ENCODE measurements at places on chromosomes 11 and 22. TPM values are rescaled to one million over a fixed set of nuclear protein-coding genes. Genes with fewer than 3 reads are reported as not detected.
A peak's percentile ranks its signal among the peaks of the same experiment; 100 is the strongest.

FOSL1 gene
- polyA plus RNA-seq, result 4.8 TPM

SSRP1 gene
- polyA plus RNA-seq, result 49.3 TPM

PRR33 gene
- polyA plus RNA-seq, result not detected

GRCh38 chr22:49793296-49793695 is 34.4 kb downstream of the BRD1 start:
- H3K27me3 ChIP-seq, result no peaks in the 10 kb centered on the region
- peaks cover 12% of the 10 kb centered on the region for H3K4me1 ChIP-seq
- peaks cover 85% of the 10 kb centered on the region for H3K36me3 ChIP-seq

PPP6R2 gene
- polyA plus RNA-seq, result 91.4 TPM

- H3K36me3 ChIP-seq, result no peaks in the 10 kb centered on the region
- H3K27ac ChIP-seq, result no peak overlapping the region
- H3K4me1 ChIP-seq, result no peaks in the 10 kb centered on the region
- H3K27me3 ChIP-seq, result no peaks in the 10 kb centered on the region
Measured at GRCh38 chr11:79312617-79313529, 128.0 kb downstream of the TENM4 start.

NOX4 gene
- polyA plus RNA-seq, result not detected

DNA sequence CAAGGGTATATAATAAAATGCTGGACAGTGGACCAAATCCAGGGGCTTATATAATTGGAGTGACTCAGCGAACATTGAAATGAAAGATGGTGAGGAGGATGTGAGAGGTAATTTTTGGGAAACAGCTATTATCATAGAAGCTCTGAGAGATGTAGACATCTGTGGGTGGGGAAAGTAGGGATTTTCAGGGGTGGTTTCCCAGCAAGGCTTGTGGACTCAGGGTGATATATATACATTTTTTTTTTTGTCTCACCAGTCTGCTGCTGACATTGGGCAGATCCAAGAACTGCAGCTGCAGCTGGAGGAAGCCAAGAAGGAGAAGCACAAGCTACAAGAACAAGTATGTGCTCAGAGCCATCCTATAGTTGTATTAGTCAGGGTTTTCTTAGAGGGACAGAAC is 208.1 kb downstream of the MYO18B start:
- no peak for DNase-seq
- H3K4me1 ChIP-seq, result no peaks in the 10 kb centered on the region
- no peak overlapping the region for H3K27ac ChIP-seq
- no peak overlapping the region for H3K4me3 ChIP-seq

DNA sequence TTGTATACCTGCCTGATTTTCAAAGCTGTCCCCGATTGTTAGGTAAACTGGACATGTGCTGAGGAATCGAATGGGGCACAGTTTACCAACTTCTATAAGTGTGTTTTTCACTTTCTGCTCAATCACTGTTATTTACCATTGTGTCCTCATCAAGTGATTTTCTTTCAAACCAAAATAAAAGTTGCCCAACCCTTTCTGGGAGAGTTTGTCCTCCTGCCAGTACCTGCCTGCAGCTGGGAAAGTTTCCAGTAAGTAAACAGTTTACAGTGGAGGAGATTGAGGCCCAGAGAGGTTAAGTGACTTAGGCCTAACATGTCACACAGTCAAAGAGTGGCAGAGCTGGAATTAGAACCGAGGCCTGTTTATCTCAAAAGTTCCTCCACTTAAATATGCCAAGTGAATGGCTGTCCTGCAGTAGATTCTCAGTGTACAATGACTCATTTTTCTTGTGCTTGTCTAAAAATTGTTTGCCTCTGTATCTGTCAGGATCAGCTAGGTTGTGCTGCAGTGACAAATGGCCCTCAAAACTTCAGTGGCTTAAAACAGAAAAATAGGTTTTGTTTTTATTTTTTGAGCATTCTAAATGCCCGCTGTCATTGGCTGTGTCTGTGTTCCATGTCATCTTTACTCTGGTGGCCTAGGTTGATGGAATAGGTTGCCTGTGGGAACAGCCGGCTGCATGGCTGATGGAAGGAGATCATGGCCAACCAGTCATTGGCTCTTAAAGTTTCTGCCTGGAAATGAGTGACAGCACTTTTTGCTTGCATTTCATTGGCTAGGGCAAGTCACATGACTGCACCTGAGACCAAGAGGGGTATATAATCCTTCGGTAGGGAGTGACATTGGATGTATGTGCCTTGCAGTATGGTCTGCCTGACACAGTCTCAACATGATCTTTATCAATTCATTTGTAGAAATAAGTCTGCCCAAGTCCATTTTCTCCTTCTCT is 61.8 kb upstream of the CRYBB3 start:
- no peaks in the 10 kb centered on the region for H3K4me1 ChIP-seq
- DNase-seq, result no peak
- no peaks in the 10 kb centered on the region for H3K36me3 ChIP-seq
- H3K27ac ChIP-seq, result no peak overlapping the region

DNA sequence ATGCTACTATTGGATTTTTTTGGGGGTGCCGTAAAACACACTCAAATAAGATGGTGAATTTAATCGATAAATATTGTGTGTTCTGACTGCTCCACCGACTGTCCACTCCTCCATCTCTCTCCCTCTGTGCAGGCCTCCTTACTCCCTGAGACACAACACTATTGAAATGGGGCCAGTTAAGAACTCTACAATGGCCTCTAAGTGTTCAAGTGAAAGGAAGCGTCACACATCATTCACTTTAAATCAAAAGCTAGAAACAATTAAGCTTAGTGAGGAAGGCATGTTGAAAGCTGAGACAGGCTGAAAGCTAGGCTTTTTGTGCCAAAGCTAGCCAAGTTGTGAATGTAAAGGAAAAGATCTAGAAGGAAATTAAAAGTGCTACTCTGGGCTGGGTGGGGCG is 156.7 kb downstream of the CTTN start:
- H3K27me3 ChIP-seq, result no peaks in the 10 kb centered on the region
- no peak for DNase-seq
- H3K4me3 ChIP-seq, result no peak overlapping the region
- H3K36me3 ChIP-seq, result no peaks in the 10 kb centered on the region

- H3K36me3 ChIP-seq, result no peaks in the 10 kb centered on the region
- H3K4me1 ChIP-seq, result no peaks in the 10 kb centered on the region
- H3K4me3 ChIP-seq, result no peak overlapping the region
- no peak overlapping the region for H3K27ac ChIP-seq
Measured at GRCh38 chr11:16775614-16776283, 37.3 kb downstream of the C11orf58 start.

GRCh38 chr11:111230122-111230465 is 15.4 kb upstream of the POU2AF2 start:
- H3K4me3 ChIP-seq, result peak overlapping the region; percentile 32
- no peak for DNase-seq
- H3K4me1 ChIP-seq, result peaks cover 23% of the 10 kb centered on the region
- H3K27me3 ChIP-seq, result no peaks in the 10 kb centered on the region

DNA sequence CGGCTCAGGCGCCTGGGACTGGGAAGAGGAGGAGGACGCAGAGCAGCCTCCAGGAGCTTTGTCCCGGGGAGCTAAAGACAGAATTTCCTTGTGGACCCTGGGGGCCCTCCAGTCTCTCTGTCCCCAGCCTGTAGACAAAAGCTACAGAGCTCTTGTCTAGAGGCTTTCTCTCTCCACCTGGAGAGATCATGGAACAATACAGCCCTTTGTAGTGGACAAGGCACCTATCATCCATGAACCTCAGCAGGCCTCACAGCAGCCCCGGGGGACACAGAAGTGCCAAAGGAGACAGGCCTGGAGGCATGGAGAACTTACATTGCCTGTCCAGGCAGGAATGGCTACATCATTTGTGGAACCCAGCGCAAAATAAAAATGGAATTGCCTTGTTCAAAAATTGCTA is 55.7 kb upstream of the TTLL12 start:
- no peak for DNase-seq
- H3K4me3 ChIP-seq, result no peak overlapping the region
- H3K4me1 ChIP-seq, result no peaks in the 10 kb centered on the region
- no peaks in the 10 kb centered on the region for H3K27me3 ChIP-seq
- H3K36me3 ChIP-seq, result no peaks in the 10 kb centered on the region

DNA sequence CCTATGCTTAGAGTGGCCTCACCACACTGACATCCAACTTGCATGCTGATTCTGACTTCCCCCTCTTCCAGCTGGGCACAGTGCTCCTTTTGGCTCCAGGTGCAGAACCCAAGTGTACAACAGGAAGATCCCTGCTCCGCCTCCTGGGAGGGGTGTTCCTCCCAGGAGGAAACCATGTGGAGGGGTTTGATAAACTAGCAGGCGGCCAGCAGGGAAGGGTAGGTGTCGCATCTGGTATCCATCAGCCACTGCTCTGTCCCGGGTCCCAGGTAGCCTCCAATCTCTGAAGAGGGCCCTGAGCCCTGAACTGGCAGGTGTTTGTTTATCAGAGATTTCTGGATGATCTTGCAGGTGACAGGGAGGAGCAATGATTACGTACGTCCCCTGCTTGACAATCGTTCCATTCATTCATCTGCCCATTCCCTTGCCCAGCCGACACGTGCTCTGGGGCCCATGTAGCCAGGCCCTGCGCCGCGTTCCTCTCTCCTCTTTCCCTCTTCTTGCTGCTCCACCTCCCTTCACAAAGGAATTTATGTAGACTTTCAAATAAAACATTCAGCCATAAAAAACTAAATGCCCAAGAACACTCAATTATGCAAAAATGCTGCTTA is 41.2 kb upstream of the MICAL2 start:
- H3K4me3 ChIP-seq, result no peak overlapping the region
- H3K36me3 ChIP-seq, result no peaks in the 10 kb centered on the region
- no peaks in the 10 kb centered on the region for H3K4me1 ChIP-seq
- no peak overlapping the region for H3K27ac ChIP-seq

DNA sequence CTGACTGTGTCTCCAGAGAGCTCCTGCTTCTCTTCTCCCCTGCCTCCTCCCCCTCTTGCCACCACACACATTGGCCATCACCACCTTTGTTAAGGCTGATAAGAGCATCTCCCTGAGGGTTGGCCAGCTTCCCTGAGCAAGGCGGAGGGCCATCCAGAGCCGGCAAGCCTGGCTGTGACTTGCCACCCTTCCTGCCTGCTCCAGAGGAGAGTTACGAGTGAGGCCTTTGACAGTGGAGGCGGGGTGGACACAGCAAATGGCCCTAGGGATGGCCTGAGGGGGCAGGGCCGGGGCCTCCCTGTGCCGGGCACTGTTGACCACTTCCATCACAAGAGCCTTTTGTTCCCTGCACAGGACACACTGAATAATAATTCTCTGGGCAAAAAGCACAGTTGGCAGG is 5.4 kb downstream of the FREY1 start:
- no peaks in the 10 kb centered on the region for H3K36me3 ChIP-seq
- DNase-seq, result no peak
- H3K4me1 ChIP-seq, result peaks cover 28% of the 10 kb centered on the region

- H3K27ac ChIP-seq, result no peak overlapping the region
- no peak overlapping the region for H3K4me3 ChIP-seq
- no peaks in the 10 kb centered on the region for H3K4me1 ChIP-seq
- peaks cover 97% of the 10 kb centered on the region for H3K36me3 ChIP-seq
- no peaks in the 10 kb centered on the region for H3K27me3 ChIP-seq
- no peak for DNase-seq
Measured at GRCh38 chr22:36520423-36520822, 8.5 kb downstream of the EIF3D start.

MUC5AC gene
- not detected for polyA plus RNA-seq

DNA sequence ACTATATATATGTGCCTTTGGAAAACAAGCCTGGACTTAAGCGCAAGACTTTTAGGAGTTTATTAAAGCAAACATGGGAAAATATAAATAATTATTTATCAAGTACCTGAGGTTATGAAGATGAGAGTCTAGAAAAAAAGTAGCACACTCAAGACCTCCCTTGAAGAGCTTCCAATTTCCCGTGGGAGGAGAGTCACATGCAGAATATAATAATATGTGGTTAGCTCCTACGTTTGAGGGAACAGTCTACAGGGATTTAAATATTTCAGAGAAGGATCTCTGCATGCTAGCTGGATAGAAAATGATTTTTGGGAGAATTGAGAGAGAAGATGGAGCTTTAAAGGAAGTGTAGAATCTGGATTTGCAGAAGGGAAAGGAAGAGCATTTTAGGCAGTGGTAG is 183.8 kb downstream of the SWAP70 start:
- no peak overlapping the region for H3K27ac ChIP-seq
- no peak overlapping the region for H3K4me3 ChIP-seq
- no peaks in the 10 kb centered on the region for H3K27me3 ChIP-seq
- no peaks in the 10 kb centered on the region for H3K4me1 ChIP-seq

PATE4 gene
- polyA plus RNA-seq, result not detected

GRCh38 chr22:35708453-35708852 is 9.2 kb upstream of the APOL5 start:
- no peaks in the 10 kb centered on the region for H3K4me1 ChIP-seq
- H3K27me3 ChIP-seq, result peaks cover 7% of the 10 kb centered on the region
- no peaks in the 10 kb centered on the region for H3K36me3 ChIP-seq
- no peak for DNase-seq
- no peak overlapping the region for H3K4me3 ChIP-seq

APOL3 gene
- polyA plus RNA-seq, result 55.0 TPM

- H3K4me3 ChIP-seq, result no peak overlapping the region
- H3K4me1 ChIP-seq, result peaks cover 8% of the 10 kb centered on the region
- no peaks in the 10 kb centered on the region for H3K36me3 ChIP-seq
- H3K27ac ChIP-seq, result no peak overlapping the region
- DNase-seq, result no peak
Measured at GRCh38 chr11:6468712-6469495, 4.8 kb downstream of the TRIM3 start.

DNA sequence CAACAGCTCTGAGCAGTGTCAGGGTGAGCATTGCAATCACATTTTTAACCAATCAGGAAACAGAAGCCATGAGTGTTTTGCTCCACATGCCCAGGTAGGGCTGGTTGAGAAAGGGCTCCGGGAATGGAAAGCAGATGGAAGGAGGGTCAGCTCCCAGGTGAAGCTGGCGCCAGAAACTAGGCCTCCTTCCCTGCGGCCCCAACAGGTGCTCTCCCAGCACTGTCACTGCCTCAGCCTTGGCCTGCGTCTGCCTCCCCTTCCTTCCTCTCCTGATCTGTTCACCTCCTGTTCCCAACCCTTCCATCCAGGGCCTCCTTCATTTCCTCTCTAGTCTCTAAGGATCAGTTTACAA is 4.6 kb upstream of the VSIG10L2 start:
- no peak for DNase-seq
- peaks cover 4% of the 10 kb centered on the region for H3K27me3 ChIP-seq
- no peaks in the 10 kb centered on the region for H3K4me1 ChIP-seq
- H3K36me3 ChIP-seq, result no peaks in the 10 kb centered on the region
- no peak overlapping the region for H3K4me3 ChIP-seq
- no peak overlapping the region for H3K27ac ChIP-seq

DNA sequence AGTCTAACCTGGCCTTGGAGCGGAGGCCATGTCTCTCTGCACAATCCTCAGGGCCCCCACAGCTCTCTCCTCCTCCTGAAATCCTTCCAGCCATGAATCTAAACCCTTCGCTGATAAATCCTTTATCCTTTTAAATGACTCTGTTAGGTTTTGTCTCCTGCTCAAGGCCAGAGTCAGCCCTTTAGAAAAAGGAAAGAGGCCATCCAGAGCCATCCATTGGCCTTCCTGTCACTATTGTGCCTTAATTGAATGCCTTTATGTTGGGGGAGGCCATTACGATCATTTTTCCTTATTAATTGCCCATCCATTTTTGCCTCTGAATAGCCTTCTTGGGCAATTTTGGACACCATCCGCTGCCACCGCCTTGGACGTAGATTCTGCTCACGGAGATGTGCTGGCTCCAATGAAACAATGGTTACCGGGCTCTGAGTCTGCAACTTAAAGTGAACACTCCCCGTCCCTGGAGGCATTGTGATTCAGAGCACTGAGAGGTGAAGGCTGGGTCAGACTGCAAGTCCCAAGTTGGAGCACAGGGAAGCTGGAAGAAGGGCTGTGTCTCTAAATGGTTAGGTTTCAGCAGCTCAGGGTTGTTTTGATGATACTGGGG is 213.0 kb upstream of the E2F8 start:
- no peaks in the 10 kb centered on the region for H3K36me3 ChIP-seq
- H3K4me1 ChIP-seq, result no peaks in the 10 kb centered on the region
- H3K27ac ChIP-seq, result no peak overlapping the region
- DNase-seq, result no peak

PDGFB gene
- polyA plus RNA-seq, result 0.04 TPM

All from B cell (primary cell).